ENCODE measurements at places on chromosomes 2 and 18.

DNA sequence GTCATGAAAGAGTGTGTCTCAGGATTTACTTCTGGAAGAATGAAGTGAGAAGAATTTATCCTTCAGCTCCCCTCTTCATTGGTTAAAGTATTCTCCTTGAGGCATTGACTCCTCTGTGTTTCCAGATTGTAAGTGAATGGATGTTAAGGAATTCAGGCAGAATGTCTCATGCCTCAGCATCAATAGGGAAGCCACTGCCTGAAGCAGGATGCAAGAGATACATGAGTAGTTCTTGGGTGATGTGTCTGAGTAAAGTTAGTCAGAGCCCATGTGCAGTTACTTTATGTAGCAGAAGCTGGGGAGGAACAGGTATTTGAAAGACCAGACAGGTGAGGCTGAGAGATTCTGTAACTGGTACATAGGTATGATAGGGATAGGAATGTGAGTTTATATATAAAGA is 34.0 kb upstream of the TMEFF2 start:
- no peak for DNase-seq

GRCh38 chr2:64391424-64391823 is 62.5 kb upstream of the LGALSL start:
- DNase-seq: no peak

DNA sequence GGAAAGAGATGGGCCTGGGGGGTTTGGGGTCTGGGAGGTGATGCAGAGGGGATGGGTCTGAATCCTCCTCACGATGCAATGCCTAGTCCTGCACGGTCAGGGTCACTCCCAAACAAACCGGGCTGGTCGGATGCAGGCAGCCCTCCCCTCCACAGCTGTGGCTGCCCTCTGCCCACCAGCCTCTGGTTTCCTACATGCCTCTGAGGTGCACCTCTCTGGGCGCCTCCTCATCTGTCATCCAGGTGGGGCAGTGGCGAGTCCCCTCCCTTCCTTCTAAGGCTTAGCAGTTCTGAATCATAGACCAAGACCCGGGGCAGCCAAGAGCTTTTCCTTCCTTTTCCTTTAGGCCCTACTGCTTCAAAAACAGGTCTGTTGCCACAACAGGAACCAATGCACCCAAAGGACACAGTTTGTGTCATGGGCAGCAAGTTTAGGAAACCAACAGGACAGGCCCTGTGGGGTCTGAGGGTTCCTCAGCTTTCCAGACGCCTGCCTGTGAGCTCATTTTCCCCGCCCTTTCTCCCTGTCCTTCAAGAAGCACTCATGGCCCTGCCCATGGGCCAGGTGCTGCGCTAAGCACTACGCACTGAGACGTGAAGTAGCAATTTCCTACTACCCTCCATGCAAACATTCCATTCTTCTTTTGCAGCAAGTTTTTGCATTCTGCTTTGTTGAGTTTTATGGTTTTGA is 6.5 kb upstream of the MAL start:
- no peak for DNase-seq

- no peak for DNase-seq
Measured at GRCh38 chr18:77223221-77223639, 26.4 kb upstream of the GALR1 start.

DNA sequence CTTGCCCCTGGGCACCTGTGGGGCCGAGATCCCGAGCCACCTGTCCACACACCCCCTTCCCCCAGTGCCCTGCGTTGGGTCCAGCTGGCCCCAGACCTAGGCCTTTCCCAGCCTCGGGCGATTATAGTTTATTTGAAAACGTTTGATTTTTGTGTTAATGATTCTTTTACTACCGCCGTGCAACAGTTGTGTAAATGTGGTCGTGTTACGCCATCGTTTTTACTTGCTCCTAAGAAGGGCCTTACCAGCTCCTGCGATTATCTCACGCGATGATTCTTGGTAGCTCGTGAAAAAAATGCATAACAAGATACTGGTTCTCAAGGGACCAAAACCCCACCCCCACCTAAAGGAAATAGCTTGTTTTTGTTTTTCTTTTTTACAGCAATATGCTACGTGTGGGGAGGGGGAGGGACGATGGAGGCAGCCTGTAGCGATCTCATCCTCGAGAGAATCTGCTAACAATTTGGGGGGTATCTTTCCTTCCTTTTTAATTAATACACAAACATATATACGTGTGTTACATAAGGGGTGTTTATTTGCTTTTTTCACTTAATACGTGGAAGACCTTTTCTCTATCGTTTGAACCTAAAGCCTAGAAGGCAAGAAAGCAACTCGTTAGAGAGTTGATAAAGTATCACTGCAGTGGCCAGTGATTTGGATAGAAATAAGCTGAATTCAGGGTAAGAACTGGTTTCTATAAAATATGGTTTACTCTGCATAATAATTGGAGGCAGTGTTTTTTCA is 1.0 kb downstream of the ZDBF2 start:
- peak; percentile 60 for DNase-seq

Data from H54 (cell line).